ENCODE measurements at places on chromosomes 6 and 20.

DNA sequence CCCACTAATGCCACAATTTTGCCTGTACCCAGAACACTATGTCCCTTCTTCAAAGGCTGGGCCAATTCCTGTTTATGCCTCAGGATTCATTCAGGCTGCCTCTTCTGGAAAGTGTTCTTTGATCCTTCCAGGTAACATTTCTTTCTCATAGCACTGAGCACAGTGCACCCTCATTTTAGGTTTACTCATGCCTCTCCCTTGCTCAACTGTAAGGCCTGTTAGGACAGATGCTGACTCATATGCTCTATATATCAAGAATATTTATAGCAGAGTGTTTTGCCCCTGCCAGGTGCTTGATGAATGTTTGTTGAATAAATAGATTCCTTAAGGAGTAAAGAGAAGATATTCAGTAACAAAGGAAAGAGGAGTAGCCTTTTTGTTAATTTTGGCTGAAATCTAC, 263.9 kb downstream of the PHF3 start:
- DNase-seq: no peak

GRCh38 chr20:32357375-32357868, 709 bp upstream of the ASXL1 start:
- DNase-seq: no peak

GRCh38 chr6:49468042-49468441, 4.9 kb downstream of the CENPQ start:
- DNase-seq: no peak

DNA sequence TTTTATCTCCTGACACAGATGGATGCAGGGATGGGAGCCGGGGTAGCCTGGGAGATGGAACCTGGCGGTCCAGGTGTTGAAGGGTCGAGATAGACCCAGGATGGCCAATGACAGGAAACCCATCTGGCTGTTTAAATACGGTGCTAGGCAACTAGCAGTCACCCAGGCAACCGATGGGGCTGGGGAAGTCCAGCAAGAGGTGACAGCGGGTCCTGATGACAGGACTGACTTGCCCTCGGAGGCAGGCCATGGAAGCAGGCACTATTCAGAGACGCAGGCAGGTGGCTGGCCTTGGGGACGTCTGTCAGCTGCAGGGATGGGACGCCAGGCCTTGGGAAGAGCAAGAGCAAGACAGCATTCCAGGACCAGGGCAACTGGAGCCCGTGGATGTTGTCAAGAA, 135.4 kb upstream of the RALGAPA2 start:
- no peak for DNase-seq

GRCh38 chr6:67897998-67898607, 737.0 kb upstream of the ADGRB3 start:
- no peak for DNase-seq

DNA sequence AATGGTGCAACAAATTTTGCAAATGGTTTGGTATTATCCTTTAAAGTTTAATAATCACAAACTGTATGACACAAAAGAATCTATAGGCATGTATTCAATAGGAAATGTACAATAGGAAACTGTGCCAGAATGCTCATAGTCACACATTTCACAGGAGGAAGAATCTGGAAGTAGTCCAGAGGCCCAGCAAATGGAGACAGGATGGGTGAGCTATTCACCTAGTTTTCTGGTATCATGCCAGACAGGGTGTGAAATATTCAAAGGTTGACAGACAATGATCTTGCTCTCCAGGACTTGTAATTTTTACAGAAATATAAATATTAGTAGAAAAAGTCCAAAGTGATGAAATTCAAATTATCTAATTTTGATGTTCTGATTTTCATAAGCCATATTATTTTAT, 520.1 kb upstream of the IMPG1 start:
- DNase-seq: no peak

DNA sequence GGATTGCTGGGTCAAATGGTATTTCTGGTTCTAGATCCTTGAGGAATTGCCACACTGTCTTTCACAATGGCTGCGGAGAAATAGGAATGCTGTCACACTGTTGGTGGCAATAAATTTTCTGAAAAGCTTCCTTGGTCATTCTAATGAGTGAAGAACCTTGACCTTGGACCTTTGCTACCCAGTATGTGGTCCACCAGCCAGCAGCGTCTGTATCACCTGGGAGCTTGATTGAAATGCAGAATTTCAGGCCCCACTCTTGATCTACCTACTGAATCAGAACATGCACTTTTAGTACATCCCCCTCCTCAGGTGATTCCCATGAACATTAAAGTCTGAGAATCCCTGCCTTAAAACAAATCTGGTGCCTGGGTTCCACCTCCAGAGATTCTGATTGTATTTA, 27.5 kb upstream of the GLP1R start:
- DNase-seq: no peak

DNA sequence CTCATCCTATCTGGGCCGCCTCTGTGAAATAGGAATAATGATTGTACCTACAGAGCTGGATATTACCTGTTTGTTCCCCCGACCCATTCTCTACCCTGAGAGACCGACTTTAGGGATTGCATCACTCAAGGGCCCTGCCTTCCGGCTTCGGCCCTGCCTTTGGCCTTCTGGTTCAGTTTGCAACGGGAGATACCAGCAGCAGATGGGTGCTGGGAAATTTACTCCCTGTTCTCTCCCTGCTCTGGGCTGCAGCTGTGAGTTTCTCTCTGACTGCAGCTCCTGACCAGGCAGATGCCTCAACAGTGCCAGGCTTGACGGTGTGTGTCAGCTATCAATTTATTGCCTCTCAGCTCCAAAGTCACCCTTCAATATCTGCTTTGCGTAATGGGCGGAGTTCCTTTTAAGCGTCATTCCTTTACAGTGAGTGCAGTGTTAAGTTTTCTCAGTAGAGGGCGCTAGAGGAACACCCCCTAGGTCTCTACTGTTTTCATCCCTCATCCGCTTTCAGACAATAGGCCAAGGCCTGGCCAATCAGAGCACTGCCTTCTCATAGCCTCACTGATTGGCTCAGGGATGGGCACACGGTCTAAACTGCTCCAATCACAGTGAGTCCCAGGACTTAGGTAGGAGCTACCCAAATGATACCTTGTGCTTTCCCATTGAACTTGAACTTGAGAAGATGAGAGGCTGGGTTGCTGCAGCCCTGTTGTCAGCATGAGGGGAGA, 30.0 kb downstream of the KCNG1 start:
- peak; percentile 91 for DNase-seq

DNA sequence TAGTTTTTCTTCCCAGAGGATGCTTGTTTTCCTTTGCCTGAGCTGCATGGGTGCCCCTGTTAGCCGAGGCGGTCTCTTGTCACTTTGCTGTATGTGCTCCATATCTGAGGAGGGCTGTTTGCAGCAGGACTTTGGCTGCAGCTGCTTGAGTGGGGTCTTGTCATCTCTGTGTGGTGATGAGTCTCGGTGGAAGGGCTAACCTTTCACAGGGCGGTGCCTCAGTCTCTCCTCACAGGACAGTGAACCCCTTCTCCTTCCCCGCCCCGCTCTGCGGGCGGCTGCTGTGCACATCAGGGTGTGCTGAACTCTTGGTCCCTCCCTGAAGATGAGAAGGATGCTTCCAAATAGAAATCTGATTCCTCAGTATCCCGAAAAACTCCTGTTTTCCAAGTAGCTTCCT, 75.1 kb downstream of the SYNJ2 start:
- DNase-seq: no peak

- no peak for DNase-seq
Measured at GRCh38 chr20:43839793-43840199, 74.9 kb upstream of the TOX2 start.

DNA sequence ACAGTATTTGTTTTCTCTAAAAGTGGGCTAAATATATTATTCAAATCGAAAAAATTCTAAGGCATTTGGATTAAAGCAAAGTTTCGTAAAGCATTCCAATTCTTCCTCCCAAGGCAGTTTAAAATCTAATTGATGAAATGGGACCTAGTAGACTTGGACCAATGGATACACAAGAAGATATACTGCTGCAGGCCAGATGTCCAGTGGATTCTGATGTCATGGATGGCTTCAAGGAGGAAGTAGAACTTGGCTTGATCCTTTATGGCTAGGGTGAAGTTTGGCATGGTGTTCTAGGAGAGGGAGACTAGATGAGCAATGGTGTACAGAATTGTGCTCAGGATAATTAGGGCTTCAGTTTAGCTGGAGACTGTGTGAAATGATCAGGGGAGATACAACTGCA, 559.5 kb upstream of the MMS22L start:
- DNase-seq: no peak

GRCh38 chr6:52317841-52318581, 33.5 kb upstream of the MCM3 start:
- no peak for DNase-seq

DNA sequence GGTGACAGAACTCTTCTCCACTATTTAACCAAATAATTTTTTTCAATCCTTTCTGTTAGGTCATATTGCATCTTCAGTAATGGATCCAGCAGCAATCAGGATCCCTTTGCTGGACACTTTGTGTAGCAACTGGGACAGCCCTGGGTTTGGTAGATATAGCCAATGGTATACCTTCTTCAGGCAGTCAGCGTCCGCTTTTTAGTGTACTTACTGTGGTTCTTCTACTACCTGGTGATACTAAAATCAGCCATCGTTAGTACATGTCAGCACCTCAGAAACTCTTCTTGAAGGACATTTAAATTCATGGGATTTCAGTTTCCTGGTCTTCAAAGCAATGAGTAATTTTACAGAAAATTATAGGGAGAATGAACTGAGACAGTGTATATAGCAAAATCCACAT, 93.5 kb downstream of the ADGRG6 start:
- DNase-seq: no peak

DNA sequence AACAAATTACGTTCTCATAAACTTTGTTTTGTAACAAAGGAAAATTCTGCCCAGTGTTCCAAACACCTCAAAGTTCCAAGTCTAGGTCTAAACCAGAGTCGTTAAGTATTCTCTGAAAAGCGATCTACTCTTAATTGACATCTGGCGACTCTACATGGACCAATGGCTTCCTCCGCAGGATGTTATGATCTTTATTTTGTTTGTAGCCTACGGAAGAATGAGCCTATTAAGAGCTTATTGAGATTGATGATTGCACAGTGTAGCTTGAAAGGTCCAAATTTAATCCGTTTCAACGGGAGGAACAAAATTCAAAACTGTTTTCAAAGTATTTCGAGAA, 61.1 kb downstream of the FAM217A start:
- DNase-seq: no peak

DNA sequence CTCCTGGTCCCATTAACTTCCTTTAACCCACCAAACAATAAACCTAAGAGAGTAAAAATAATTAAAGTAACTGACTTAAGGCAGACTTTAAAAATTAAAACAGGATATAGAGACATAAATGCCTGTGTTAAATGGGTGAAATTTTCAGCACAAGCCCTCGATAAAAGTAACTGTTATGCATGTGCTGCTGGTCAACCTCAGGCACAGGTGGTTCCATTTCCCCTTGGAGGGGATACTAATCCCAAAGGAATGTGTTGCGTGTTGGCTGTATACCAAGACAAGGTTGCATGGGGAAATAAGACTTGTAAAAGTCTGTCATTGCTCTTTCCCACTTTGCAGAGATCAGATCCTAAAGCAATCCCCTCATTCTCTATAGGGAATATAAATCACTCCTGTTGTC, 25.8 kb downstream of the HLA-A start:
- no peak for DNase-seq

DNA sequence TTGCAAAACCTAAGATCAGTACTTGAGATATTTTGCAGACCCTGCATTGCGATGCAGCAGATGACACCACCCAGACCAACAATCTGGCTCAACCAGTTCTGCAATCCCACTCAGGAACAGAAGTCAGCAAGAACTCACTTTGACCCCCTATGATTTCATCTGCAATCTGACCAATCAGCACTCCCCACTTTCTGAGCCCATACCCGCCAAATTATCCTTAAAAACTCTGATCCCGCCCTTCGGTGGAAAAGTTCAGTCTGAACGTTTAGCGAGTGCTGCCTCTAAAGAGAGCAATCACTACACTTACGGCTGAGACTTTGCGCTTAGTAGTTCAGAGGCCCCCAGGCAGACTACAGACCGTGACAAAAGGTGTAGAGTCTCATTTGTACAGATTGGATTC, 17.3 kb upstream of the KIAA1586 start:
- no peak for DNase-seq

GRCh38 chr20:45343532-45344167, 4.6 kb downstream of the SDC4 start:
- DNase-seq: no peak

DNA sequence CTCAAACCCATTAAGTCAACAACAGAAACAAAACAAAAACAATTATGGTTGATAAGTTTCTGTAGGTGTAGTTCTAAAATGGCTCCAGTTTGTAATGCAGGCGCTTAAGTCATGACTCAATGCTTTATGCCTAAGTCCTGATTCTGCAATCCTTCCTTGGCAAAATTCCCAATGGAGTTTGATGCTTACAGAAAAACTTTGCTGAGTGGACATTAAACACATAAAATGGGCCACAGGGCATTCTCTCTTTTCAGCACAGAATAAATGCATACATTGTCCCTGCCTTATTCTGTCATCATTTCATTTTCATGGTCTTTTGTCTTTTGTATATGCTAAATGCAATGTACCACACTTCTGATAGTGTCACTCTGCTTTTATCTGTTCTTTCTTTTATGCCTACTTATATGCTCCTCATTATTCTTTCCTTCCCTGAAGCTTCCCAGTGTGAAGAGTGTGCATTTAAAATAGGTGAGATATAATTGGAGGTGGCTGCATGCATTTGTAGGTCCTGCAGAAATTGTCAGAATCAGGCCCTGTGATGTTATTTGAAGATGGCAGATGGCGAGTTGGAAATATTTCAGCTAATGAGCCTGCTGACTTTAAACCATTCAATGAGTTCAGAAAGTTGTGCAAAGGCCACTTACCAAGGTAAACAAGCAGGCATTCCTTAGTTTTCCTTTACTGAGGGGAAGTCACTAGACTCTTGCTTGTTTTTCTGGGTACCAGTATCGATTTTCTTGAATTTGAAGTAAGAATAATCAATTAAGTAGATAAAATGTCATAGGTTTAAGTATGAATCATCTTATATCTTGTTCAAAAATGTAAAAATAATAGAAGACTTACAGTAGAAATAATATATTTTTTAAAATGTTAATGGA, 313.1 kb downstream of the TRDN start:
- no peak for DNase-seq

DNA sequence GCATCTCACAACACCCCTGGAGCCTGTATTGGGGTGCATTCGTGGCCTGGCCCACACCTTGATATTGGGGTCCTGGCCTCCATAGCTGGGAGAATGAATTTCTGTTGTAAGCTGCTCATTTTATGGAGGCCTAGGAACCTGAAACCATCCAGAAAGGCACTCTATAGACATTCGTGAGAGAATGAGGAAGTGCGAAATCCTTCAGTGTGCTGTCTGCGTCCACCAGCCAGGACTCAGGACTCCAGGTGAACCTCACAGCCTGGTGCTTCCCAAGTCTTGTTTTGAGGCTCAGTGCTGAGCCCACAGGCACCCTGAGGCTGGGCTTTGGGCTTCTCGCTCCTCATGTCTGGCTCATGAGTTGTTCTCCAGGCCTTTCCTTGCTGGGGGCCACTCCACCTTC, 11.9 kb upstream of the RBBP8NL start:
- no peak for DNase-seq

Measured in NT2/D1 (cell line).